Naive thymus-derived CD4-positive, alpha-beta T cell (primary cell): ENCODE measurements at places on chromosomes 12 and 14.

DNA sequence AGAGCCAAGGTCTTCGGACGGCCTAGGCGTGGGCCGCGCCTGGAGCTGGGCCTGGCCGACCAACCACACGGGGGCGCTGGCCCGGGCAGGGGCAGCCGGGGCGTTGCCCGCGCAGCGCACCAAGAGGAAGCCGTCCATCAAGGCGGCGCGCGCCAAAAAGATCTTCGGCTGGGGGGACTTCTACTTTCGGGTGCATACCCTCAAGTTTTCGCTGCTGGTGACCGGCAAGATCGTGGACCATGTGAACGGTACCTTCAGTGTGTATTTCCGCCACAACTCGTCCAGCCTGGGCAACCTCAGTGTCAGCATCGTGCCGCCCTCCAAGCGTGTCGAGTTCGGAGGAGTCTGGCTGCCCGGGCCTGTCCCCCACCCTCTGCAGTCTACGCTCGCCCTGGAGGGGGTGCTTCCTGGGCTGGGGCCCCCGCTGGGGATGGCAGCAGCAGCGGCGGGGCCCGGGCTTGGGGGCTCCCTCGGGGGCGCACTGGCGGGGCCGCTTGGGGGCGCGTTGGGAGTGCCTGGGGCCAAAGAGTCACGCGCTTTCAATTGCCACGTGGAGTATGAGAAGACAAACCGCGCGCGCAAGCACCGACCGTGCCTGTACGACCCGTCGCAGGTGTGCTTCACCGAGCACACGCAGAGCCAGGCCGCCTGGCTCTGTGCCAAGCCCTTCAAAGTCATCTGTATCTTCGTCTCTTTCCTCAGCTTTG lies 4.4 kb upstream of the SHMT2 start:
- DNase-seq = peak; percentile 70

GRCh38 chr12:89047856-89048418 lies 304.4 kb downstream of the DUSP6 start:
- DNase-seq = no peak

DNA sequence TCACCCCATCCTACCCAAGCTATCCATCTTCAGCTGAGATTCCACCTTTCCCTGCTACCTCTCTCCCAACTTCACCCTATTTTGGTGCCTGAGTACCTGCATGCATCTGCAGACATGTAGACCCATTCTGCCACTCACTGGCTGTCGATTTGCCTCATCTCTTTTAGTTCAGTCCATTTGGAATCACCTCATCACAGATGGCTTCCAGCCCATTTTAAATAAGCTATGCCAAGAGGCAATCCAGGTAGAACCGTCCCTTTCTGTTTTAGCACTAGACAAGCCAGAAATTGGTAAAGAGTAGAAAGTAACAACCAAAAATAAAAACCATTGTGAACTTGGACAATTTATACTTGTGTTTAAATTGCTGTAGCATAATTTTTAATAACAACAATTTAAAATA lies 11.3 kb downstream of the SLC35F4 start:
- no peak for DNase-seq

- DNase-seq = no peak
These were observed 94.6 kb upstream of the MUCL1 start for GRCh38 chr12:54759751-54760150.

GRCh38 chr12:75837700-75838099 lies 193.9 kb downstream of the PHLDA1 start:
- DNase-seq = no peak

GRCh38 chr12:40207551-40207950 lies 17.2 kb upstream of the LRRK2 start:
- no peak for DNase-seq

DNA sequence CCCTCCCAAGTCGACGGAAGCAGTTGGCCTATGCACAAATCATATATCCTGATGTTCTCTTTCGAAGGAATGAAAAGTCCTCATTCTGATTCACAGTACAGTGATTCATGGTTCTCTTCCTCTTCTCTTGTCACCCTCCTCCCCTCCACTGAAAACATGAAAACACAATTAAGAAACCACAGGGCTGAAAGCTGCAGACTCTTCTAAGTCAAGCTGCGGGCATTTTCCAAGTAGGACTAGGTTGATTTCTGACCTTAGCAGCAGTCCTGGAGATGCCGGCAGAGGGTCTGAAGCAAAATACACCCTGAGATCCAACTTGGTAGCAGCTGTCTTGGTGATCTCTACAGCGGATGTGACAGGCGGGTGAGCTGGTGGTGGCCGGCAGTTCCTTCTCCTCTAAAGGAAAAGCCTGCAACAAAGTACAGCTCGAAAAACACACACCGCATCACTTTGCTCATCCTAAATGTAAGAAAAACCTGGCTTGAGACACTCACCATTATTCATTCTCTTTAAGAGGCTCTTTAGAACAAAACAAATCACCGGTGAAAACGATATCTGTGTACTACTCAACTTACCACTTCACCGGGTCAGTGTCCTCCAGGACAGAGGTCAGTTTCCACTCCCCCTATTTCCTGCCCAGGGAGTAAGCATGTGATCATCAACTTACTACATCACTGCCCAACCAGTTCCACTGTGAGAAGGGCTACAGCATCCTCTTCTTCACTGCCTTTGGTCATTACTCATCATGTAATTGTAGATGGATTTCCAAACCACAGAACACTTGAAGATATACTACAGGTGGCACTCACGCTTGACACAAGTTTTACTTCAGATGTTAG lies 6.0 kb downstream of the TMCC3 start:
- no peak for DNase-seq

GRCh38 chr12:82952946-82953345 lies 266.2 kb downstream of the TMTC2 start:
- no peak for DNase-seq

DNA sequence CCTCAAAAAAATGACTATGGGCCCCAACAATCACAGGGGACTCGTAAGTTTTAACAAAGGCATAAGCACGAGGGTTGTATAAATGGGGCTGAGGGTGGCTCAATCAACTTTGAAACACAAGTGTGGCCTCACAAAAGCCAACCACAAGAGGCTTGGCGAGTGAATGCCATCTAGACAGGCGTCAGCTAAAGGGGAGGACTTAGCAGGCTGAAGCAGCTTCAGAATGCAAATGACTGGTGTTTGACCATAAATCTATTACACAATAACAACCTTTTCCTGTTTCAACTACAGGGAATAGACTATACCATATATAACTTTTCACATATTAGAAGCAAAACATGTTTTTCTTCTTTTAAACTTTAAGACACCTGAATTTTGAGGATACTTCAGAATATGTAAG lies 777.9 kb downstream of the FSCB start:
- no peak for DNase-seq

- DNase-seq = no peak
These were observed 41.3 kb downstream of the SLC16A7 start for GRCh38 chr12:59636945-59637691.

GRCh38 chr14:23021889-23022442 lies 12.0 kb upstream of the C14orf93 start:
- no peak for DNase-seq

DNA sequence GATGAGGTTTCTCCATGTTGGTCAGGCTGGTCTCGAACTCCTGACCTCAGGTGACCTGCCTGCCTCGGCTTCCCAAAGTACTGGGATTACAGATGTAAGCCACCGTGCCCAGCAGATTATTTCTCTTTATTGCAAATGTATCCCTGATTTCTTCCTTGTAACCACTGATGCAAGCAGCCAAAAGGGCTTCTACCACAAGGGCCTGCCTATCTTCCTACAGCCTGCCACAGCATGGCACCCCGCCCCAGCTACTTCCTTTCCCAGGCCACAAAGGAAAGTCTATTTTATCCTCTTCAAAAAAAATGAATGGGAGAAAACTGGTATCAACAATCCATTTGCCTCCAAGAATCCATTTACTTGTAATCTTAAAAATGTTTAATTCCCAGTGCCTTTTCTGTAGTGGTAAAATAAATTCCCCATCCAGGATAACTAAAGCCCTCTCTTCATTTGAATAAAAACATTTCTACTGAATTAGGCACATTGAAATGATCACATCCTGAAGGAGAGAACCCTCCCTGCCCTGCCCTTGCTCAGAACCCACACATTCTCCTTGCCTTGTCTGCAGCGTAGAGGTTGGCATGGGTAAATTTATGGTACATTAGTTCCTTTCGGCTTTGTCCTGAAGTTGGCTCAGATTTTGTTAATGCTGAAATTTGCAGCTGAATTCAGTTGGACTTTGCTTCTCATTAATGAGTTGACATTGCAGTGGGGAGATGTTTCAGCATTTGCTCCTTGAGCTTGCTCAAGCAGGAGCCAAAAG lies 19.2 kb downstream of the GPHB5 start:
- no peak for DNase-seq

DNA sequence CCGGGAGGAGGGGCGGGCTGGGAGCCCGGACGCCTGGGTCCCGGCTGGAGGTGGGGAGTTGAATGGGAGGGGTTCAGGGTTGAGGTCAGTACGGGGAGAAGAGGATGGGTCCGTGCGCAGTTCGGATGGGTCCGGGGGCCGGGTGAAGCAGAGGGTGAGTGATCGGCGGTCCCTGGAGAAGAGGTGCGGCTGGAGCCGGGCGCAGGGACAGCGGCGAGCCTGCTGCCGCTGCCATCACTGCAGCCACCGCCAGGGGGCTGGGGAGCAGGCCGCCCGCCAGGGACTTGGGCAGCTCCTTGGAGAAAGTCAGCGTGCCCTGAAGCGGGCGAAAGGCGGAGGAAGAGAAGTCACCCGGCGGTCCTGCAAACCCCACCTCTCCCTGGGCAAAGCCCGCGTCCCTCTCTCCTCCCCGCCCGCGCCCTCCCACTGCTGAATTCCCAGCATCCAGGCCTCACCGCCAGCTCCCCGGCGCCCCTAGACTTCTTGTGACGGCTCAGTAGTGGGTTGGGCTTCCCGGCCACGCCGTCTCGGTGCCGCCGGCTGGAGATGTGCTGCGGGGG lies 6.0 kb upstream of the GPR84 start:
- no peak for DNase-seq

DNA sequence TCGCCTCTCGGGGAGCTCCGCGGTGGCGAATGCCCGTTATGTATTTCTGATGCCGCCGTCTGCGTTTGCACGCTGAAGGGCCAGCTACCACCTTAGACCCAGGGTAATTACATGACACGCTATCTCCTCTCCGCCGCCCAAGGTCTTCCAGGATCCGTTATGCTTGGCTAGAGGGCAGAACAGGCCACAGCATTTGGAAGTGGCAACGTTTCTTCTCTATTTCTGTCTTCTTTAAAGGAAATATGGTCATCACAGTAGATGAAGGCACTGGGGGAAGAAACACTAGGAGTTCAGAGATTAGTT lies 861 bp upstream of the MDGA2 start:
- no peak for DNase-seq

DNA sequence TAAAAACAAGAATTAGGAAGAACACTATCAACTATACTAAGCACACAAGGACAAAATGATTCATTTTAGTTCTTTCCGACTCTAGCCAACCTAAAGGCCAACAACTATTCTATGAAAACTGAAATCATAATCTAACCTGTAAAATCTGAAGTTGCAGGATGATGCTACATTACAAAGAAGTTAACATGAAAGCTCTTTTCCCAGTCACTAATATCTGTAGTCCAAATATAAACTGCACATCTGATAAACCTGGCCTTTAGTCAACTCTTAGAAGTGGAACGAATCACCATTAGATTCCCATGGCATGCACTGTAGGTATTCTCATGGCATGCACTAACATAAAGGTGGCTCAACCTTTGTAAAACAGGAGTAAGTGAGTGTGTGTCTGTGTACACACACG lies 41.7 kb downstream of the BLTP3B start:
- DNase-seq = no peak

DNA sequence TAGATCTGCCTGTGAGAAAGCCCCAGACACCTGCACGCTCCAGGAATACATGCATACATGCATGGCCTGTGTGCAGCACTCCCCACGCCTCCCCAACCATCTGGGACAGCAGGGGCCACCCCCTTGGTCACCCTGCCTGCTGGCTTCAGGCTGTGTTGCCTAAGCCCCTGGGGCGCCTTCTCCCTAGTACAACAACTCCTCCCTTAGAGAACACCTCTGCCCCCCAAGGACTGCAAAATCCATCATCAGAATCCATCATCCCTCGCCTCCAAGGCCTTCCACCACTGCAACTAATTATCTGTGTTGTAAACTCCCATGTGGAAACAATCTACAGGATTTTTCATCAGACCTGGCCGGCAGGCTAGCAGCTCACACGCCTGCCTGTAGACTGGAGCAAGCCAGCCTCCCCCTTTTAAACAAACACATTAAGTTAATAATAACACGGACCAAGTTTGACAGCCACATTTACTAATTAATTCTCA lies 36.8 kb downstream of the ZFP36L1 start:
- no peak for DNase-seq

DNA sequence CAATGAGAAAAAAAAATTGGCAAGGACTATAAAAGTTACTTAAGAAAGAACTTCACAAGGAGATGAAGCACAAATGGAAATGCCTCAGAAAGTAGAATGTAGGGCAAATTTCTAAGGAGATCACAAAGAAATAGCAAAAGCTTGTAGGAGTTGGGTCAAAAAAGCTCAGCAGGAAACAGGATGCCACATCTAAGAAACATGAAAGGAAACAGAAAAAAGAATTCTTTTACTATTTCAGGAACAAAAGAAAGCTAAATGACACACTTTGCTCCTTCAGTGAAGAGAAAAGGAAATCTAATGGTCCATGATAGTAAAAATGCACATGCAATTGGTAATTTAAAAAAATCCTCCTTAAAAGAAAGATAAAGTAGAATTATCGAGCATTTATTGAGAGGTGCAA lies 452.1 kb upstream of the GARIN6 start:
- no peak for DNase-seq

- DNase-seq = no peak
These were observed 170.1 kb downstream of the STXBP6 start for GRCh38 chr14:24879661-24880386.

DNA sequence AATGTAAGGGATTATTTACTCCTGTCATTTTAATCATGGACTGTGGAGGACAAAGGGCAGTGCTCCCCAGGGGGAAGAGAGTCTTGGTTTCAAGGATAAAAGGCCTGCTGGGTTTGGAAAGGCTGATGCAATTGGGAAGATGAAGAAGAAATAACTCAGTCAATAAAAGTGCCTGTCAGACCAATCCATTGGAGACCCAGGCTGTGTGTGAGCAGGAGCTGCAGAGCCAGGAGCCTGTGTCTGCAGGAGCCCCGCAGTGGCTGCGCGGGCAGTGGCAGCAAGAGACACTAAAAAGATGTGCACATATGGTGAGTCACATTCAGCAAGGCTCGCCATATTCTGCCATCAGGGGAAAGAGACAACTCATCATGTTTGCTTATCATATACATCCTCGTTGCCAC lies 90.4 kb downstream of the CRACR2A start:
- DNase-seq = no peak

DNA sequence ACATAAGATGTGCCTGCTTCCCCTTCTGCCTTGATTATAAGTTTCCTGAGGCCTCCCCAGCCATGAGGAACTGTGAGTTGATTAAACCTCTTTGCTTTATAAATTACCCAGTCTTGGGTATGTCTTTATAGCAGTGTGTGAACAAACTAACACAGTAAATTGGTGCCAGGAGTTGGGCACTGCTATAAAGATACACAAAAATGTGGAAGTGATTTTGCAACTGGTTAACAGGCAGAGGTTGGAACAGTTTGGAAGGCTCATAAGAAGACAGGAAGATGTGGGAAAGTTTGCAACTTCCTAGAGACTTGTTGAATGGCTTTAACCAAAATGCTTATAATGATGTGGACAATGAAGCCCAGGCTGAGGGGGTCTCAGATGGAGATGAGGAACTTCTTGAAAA lies 264.1 kb downstream of the DACT1 start:
- DNase-seq = no peak

- no peak for DNase-seq
These were observed 28.2 kb downstream of the FOXA1 start for GRCh38 chr14:37566811-37567371.

- no peak for DNase-seq
These were observed 3.4 kb downstream of the PLBD2 start for GRCh38 chr12:113361574-113362370.
